ENCODE measurements at places on chromosomes 11 and 22.

DNA sequence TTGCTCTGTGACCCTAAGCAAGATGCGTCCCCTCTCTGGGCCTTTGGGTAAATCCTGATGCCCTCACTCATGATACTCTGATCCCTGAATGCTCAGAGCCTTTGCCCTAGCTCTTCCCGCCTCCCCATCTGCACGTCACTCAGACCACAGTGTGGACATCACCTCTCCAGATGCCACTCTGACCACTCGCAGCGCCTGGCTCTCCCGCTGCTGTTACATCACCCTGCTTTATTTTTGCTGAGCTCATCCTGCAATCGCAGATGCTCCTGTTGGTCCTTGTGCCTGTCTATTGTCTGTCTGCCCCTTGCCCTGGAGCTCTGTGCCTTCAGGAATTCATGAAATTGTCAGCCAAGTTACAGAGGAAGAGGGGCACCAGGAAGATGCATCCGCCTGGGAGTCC lies 5.5 kb downstream of the OSM start:
- no peak for DNase-seq

GRCh38 chr22:44192098-44192815 lies 11.5 kb downstream of the PARVG start:
- peak; percentile 7 for DNase-seq

DNA sequence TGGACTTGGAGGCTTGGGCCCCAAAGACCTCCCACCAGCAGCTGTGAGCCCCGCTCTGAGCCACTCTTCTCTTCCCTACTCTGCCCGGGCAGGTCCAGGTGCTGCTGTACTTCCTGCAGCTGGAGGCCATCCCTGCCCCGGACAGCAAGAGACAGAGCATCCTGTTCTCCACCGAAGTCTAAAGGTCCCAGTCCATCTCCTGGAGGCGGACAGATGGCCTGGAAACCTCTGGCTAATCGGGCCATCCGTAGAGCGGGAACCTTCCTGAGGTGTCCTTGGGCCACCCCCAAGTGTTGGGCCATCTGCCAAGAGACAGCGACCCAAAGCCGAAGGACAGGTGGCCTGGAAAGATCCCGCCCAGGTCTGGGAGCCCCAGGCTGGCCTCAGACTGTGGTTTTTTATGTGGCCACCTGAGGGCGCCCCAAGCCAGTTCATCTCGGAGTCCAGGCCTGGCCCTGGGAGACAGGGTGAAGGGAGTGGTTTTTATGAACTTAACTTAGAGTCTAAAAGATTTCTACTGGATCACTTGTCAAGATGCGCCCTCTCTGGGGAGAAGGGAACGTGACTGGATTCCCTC lies 135.1 kb downstream of the BCR start:
- peak; percentile 35 for DNase-seq

- DNase-seq = no peak
Measured at GRCh38 chr22:46569055-46569847, 31.8 kb upstream of the CELSR1 start.

DNA sequence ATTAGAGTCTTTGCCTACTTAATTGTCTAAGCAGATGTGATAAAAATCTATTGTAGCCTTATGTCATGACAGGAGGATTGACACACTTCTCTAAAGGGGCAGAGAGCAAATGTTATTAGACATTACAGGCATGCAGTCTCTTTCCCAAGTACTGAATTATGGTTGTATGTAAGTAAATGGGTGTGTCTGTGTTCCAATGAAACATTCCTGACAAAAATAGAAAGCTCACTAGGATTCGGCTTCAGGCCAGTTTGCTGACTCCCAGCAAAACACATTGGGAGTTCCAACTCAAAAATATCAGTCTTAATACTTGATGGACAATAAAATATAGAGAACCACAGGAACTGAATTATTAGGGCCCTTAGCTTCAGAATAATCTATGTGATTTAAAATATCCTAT lies 1480.4 kb downstream of the FAM181B start:
- no peak for DNase-seq

DNA sequence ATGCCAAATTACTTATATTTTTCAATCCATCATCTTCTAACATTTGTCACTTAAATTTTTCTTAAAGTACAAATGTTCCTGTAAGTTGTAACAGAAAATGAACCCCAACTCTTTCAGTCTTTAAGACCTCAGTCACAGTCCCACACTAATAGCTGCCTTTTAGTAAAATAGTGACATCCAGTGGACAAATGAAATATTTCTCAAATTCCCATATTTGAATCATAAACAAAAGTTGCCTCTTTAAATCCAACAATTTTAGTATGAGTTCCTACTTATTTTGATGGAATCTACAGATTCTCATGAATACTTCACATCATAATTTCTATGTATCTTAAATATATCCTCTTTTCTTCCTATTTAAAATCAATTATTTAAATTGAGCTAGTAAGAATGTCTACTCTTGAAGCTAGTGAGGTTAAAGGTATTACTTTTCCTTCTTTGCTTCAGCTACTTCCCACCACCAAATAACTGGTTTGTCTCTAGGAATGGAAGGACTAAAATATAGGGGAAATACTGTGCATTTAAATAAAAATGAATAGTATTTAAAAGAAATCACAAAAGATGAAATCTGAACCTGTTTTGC lies 9.2 kb downstream of the LIN7C start:
- DNase-seq = no peak

DNA sequence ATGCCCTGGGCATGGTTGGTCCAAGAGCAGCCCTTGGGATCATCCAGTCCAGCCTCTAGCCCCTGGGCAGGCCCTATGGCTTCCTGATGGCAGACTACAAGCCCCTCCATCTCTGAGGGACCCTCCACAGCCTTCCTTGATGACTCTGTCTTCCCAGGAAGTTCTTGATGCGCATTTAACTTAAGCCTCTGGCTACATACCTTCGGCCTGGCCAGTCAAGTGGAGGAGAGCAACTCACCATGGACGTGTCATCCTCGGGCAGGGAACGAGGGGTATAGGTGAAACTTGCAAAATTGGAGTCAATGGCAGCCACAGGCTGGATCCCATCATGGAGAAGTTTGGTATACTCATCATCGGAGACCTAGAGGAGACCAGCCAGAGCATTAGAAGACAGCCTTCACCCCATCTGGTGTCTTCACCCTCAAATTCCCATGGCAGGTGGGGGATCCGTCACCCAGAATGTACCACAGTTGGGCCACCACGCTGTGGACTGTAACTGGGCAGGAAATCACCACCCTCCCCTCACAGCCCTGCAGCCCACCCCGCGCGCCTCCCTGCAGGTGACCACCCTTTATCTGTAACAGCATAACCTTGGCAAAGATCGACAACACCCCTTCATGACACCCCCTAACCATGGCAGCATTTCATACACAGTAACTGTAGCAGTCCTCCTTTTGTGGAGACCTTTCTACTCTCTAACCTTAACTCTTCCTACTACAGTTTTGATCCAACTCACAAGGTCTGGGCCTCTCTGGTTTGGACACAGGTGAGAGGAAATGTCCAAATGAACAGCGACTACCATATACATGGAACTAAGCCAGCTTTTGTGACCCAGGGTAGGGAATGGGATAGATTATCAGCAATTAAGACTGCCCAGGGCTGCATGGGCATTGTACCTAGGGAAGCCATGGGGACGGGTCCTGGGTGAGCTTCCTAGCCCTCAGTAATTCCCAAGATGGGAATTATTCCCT lies 91.7 kb downstream of the PDE2A start:
- no peak for DNase-seq

- no peak for DNase-seq
Measured at GRCh38 chr22:49233507-49234100, 594.1 kb downstream of the BRD1 start.

DNA sequence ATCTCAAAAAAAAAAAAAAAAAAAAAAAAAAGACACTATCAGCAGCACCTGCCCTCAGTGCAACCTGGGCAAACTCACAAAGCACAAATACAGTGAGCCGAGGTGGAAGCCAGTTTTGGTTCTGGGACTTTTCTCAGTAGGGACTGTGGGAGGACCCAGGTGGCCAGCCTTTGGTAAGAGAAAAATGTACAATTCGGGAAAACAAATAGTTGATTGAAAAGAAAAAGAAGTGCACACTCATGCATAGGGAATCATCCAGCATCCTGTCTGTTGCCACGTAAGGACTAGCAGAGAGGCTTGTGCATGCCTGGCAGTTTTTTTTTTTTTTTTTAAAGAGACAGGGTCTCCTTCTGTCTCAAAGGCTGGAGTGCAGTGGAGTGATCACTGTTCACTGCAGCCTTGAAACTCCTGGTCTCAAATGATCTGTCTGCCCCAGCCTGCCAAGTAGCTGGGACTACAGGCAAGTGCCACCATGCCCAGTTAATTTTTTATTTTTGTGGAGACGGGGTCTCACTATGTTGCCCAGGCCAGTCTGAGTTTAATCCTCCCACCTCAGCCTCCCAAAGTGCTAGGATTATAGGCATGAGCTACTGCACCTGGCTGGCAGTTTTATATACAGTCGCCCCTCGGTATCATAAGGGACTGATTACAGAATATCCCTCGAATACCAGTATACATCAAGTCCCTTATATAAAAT lies 36.7 kb downstream of the TPST2 start:
- no peak for DNase-seq

- no peak for DNase-seq
Measured at GRCh38 chr22:17838180-17838865, 64.1 kb upstream of the BID start.

DNA sequence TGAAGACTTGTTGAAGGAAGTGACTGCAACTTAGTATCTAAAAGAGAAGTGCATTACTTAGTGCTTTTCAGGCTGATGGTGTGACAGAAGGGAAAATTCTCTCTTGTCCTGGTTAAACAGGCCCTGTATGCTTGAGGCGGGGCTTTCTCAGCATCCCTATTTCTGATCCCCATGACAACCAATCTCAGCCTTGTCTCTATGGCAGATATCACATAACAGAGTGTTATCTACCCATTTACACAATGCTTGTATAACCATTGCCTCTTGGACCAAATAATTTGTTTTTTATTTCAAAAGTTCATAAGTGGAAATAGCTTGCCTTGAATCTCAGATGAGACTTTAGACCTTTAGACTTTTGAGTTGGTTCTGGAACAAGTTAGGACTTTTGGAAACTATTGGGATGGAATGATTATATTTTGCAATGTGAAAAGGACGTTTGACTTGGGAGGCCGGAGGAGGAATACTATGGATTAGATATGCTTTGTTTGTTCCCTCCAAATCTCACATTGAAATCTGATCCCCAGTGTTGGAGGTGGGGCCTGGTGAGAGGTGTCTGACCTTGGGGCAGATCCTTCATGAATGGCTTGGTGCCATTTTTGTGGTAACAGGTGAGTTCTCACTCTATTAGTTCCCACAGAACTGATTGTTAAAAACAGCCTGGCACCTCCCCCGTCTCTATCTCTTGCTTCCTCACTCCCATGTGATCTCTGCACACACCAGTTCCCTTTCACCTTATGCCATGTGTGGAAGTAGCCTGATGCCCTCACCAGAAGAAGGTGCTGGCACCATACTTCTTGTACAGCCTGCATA lies 3.1 kb upstream of the GLYAT start:
- DNase-seq = no peak

- no peak for DNase-seq
Measured at GRCh38 chr11:111663820-111664219, 61.6 kb downstream of the SIK2 start.

DNA sequence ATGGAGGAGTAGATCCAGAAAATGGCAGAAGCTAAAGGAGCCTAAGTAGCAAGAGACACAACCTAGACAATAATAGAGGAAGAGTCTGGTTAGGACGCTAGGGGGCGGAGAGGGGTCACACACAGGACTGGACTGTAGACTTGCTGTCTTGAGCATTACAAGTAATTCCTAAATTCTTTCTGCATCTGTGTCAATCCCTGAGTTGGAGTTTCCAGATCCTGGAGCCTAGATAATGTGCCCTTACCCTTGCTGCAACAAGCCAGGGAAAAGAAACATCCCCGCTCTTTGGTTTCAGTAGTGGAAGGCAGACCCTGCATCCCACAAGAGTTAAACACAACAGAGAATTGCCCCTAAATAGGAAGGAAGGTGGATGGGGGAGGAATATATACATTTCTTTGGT lies 14.9 kb upstream of the CCDC73 start:
- no peak for DNase-seq
